ENCODE measurements at places on chromosomes 13 and 19. TPM values are rescaled to one million over a fixed set of nuclear protein-coding genes. Genes with fewer than 3 reads are reported as not detected.

DNA sequence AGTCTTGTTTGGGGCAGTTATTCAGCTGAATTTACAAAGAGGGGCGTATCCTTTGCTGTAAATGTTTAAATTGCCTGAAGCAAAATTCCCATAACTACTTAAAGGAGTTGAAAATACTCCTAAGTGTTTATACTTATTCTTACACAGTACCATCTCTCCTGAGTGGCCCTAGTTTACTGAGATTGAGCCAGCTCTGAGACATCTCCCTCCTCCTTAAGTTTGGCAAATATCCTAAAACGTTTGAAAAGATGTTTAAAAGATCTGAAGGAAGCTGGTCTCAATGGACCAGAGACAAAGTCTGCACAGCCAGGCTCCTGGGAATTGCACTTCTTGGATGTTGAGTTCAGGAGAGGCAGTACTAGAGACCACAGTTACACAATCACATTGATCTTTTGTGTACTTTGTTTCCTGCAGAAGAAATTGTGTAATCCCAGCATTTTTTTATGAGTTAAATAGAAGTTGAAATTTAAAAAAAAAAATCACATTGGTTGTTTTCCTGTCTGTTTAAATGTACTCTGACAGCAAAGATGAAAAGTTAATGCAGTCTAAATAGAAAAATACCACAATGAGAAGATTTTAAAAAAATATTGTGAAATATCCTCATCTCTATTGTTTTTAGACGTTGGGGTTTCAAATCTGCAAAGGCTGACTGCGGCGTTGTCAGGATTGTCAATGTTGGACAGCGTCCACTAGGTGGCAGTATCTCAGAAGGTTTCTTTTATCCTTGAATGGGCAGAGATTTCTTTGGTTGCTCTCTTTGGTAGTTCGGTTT lies 20.7 kb downstream of the TNFSF11 start:
- peak; percentile 71 for DNase-seq

DNA sequence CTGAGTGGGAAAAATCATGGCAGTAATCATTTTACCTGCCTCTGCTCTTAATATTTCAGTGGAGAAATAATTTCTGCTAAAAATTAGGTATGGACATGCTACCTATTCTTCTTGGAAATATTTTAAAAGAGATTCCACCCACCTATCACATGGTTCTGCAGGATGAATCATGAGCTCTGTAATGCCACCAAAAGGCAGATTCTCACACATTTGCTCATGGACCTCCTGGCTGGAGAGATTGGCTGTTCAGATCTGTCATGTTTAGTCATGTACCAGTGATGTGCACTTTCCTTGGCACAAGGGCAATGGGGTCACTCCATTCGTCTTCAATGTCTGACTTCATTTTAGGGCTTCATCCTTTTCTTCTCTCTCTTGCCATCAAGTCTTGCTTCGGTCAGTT lies 101.8 kb upstream of the MBNL2 start:
- DNase-seq = no peak

The BRSK1 gene
- 25.7 TPM for total RNA-seq

DNA sequence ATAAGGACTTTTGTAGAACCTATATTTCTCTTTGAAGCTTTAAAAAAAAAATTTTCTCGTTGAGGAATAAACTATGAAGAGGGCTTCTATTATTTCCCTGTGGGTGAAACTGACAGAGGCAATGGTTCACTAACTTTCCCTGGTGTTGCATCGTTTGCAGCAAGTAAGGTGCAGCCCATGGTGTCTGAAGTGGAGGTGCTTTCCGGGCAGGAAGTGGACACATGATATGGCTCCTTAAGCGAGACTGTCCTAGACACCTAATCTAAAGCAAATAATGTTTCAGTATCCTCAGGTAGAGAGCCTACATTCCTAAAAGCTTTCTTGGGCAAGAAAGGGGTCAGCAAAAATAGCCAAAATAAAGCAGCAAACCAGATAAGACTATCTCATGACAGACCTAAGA lies 437.6 kb upstream of the ARGLU1 start:
- no peak for DNase-seq

The URAD gene
- total RNA-seq = not detected

GRCh38 chr13:113765564-113765910 lies 6.5 kb downstream of the TMEM255B start:
- no peak for DNase-seq

The CGB3 gene
- not detected for total RNA-seq

The LILRB2 gene
- not detected for total RNA-seq

All from OCI-LY7 (cell line).